ENCODE measurements at places on chromosomes 5 and 9.
A peak's percentile ranks its signal among the peaks of the same experiment; 100 is the strongest.

DNA sequence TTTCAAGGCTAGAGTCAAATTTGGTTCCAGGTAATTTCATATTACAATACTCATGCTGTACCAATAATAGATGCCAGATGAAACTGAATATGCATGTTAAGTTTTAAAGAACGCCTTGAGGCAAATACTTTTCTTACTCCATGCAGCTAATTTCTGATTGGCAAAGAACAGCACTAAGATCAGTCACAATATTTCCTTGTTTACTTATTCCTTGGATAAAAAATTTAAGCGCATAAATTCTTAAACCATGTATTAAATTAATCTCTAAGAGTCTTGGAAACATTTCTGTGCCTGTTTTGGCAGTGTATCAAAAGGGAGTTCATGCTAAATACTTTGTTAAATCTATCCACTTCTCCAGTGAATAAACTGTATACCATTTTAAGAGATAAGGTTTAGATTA, 173.5 kb downstream of the SLC12A2 start:
- DNase-seq, result no peak

DNA sequence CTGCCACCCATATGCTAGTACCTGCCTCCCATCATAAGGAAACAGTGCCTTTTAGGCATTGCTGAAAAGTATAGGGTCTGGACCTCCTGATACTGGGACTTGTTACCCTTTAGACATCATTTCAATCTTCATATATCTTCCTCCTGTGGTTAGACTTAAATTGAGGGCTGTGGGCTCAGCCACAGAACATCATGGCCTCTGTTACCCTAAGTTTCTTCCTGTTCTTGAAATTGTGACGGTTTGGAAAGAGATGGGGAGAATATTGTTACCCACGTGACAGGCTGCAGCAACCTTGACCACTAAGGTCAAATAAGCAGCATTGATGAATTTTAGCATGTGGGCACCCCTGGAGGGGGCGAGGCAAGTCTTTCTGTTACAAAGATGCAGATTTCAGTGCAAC, 87.7 kb downstream of the PDE8B start:
- DNase-seq, result no peak

- DNase-seq, result no peak
Observed at GRCh38 chr9:101375546-101375945, 9.3 kb downstream of the BAAT start.

DNA sequence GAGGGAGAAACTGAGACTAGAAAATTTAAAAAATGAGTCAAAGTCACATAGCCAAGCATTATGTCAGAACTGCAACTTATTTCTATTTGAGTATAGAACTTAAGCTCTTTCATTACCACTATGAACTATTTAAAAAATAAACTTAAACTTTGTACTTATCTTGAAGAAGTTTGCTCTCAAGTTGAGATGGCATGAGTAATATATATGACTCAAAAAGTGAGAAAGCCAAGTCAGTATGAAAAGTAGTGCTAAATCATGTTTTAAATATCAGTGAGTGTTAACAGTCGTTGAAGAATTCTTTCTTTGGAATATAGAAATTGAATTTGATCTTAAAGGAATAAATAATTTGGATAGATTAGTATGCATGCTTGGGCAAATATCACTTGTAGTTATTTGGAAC, 36.3 kb upstream of the CDH10 start:
- no peak for DNase-seq

DNA sequence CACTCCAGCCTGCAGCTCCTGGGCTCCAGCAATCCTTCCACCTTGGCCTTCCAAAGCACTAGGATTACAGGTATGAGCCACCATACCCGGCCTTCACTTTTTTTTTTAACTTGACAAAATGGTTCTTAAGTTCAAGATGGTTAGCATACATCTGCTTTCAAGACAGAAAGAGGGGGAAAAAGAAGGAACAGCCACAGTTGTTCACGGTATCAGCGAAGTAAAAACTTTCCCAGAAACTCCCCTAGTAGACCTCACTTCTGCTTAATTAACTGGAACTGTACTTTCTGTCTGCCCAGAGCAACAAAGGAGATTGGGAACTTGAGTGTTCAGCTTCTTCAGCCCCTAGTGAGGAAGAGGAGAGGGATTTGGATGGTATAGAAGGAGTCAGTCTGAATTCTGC, 116.7 kb downstream of the UGCG start:
- DNase-seq, result no peak

DNA sequence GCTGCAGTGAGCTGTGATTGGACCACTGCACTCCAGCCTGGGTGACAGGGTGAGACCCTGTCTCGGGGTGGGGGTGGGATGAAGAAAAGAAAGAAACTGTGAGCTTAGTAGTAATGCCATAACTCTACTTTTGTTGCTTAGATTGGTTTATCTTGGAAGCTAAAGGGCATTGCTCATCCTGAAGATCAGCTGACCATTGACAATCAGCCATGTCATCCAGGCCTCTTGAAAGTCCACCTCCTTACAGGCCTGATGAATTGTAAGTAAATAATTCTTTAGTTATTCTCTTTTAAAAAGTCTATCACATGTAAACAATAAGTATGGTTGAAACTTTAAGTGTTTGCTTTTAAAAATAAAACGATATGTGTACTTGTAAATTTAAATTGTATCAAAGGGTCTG, 11.4 kb downstream of the OCLN start:
- DNase-seq, result no peak

- DNase-seq, result no peak
Observed at GRCh38 chr9:127803507-127804352, 1.0 kb downstream of the FPGS start.

DNA sequence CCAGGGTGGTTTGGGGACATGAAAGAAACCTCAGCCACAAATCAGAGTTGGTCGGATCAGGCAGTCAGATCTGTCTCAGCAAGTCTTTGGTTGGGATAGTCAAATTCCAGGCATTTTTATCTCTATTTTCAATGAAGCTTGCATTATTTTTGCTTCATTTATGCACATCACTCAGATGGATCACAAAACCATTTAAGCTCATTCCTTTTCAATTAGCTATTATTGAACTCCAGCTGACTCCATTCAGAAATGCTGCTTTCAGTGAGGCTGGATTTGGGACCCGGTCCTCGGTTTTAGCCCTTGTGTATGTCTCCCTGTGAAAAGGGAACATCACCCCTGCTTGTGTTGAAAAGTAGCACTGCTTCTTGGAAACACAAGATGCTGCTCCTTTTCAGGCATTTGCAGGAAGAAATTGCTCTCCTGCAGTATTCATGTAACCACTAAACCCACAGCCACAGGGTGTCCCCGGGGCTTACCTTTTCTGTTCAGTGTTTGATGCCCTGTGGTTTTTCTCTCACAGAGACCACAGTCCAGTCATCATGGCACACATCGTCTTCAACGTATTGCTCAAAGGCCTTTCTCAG, 232.9 kb downstream of the NFIB start:
- peak; percentile 47 for DNase-seq

- DNase-seq, result no peak
Observed at GRCh38 chr5:86625148-86625547, 7.4 kb downstream of the COX7C start.

DNA sequence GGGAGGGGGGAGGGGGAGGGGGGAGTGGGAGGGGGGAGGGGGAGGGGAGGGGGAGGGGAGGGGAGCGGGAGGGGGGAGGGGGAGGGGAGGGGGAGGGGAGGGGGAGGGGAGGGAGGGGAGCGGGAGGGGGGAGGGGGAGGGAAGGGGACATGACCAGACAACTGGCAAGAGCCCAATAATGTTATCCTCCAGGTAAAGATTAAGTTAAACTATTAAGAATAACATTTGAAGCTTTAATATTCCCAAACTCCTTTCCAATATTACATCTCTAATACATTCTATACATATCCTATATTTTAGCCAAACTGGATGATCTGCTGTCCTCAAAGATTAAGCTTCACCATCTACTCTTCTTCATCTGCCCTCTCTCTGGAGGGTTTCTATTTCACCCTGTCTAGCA, 25.8 kb downstream of the C5 start:
- DNase-seq, result no peak

DNA sequence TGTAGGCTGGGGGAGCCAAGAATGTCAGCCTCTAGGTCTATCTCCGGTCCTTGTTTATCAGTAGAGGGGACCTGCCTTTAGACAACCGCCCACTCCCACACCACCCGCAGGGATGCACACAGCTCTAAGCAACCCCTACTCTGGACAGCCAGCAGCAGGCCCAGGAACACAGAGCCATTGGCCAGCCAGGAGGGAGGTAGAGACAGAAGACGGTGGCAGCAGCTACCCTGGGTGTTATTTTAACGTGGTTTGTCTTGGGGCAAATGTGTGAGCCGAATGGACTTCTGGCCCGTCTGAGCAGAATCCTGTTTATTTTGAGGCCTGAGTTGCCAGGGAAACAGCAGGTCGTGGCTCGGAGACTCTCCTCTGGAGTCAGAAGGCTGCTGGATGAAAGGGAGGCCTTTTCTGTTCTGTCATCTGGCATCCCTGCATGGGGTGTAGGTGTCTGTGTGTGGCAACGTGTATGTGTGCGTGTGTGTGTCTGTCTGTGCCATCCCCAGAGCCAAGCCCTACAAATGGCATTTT, 382 bp upstream of the FGF1 start:
- no peak for DNase-seq

GRCh38 chr5:142807372-142807911, 37.3 kb downstream of the ARHGAP26 start:
- DNase-seq, result no peak

DNA sequence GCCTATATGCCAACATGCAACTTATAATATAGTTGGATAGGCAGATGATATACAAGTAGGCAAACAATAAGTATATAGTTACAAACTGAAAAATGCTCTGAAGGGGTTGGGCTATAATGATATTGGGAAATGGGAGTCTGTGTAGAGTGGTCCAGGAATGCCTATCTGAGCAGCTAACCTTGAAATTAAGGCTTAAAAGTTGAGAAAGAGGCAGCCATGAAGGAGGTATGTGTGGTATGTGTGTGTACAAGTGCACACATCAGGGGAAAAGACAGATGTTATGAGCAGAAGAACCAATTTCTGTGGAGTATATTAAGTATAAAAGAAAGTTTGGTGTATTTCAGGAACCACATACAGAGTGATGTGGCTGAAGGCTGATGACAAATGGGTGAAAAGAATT, 154.9 kb upstream of the PAPPA start:
- DNase-seq, result no peak

DNA sequence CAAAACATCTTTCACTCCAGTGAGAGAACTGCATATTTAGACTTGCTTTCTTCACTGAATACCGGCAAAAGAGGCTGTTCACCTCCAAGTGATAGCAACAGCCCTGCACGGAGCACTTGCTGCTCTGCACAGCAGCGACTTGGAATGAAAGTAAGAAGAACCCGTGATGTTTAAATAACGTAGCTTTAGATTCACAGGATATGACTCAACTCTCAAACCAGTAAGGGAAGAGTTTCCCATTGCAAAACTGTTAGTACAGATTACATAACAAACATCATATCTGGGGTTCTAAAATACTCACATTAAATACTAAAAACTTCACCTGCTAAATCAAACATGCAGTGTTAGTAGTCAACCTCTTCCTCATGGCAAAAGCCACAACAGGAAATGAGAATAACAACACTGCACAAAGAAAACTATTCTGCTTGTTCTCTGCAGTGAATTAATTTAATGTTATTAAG, 203.4 kb downstream of the MCTP1 start:
- DNase-seq, result peak; percentile 11

DNA sequence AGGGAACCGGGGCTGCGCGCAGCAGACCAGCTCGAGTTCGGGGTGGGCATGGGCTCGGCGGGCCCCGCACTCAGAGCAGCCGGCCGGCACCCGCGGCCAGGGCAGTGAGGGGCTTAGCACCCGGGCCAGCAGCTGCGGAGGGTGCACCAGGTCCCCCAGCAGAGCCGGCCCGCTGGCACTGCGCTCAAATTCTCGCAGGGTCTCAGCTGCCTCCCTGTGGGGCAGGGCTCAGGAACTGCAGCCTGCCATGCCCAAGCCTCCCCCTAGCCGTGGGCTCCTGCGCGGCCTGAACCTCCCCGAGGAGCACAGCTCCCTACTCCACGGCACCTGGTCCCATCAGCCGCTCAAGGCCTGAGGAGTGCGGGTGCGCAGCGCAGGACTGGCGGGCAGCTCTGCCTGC, 172.9 kb upstream of the SLC30A5 start:
- DNase-seq, result no peak

DNA sequence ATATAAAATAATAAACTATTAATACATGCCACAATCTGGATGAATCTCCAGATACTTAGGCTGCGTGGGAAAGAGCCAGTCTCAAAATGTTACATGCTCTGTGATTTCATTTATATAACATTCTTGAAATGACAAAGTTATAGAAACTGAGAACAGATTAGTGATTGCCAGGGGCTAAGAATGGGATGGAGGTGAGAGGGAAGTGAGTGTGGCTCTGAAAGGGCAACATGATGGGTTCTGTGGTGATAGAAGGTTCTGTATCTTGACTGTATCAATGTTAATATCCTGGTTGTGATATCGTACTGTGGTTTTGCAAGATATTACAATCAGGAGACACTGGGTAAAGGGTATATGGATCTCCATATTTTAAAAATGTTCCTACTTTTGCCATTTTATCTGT, 50.7 kb downstream of the SPEF2 start:
- no peak for DNase-seq

GRCh38 chr5:76149636-76150035, 66.5 kb downstream of the SV2C start:
- DNase-seq, result peak; percentile 9

GRCh38 chr5:54311176-54311677, 854 bp upstream of the ARL15 start:
- DNase-seq, result peak; percentile 68

GRCh38 chr5:68745448-68745847, 348.4 kb upstream of the SLC30A5 start:
- no peak for DNase-seq

GRCh38 chr5:15791274-15791673, 291.3 kb downstream of the FBXL7 start:
- no peak for DNase-seq

DNA sequence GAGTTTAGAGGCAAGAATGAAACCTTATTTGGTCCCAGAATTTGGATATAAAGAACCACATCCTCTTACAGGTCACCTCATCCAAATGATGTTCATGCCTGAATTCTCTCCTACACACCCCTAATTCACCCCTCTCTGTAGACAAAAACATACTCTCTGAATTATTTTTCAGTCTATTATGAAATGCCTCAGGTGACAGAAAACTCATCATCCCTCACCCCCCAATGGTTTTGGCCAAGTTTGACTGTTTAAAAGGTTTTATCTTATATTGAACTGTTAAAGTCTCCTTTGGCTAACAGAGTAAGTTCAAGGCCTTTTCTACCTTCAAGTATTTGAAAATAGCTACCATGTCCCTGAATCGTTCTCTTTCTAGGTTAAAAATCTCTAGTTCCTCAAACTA, 2.3 kb upstream of the CD180 start:
- no peak for DNase-seq

GRCh38 chr9:137353223-137354152, 51.4 kb upstream of the NRARP start:
- DNase-seq, result no peak

- DNase-seq, result no peak
Observed at GRCh38 chr5:26568316-26568715, 470.1 kb downstream of the CDH9 start.

DNA sequence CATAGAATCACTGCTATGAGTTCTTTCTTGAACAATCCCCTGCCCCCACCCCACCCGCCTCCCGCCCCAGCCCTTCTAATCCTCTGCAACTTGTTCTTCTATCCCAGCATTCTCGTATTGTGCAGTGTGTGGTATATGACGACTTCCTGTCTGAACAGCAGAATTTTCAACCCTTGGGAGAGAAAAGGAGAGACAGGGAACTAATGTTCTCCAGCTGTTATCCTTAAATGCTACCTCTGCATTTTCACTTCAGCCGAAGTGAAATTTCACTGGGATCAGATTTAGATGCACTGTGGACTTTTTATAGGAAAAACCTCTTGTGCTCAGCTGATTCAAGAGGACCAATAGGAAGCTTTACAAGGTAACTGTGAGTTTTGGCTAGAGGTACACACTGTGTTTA, 2.2 kb downstream of the FBXL7 start:
- peak; percentile 20 for DNase-seq

All from skin of body (tissue), 3 donors.